ENCODE measurements at places on chromosomes 11 and 22.

- DNase-seq, result no peak
These were observed 41.6 kb downstream of the CD44 start for GRCh38 chr11:35180317-35181233.

DNA sequence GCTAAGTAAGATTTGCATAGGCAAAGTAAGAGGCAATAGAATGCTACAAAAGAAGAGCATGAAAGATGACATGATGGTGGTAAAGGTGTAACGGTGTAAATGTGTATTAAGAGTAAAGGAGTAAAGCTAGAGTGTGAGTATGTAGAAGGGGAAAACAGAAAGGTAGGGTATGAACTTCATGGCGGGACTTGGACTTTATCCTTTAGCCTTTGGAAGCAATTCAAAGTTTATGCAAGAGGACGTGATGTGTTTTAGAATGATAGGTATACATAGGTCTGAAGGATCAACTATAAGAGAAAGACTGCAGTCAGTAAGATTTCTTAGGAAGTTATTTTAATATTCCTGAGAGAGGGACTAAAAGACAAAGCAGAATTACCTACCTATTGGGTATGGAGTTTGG is 358.0 kb upstream of the FAT3 start:
- DNase-seq, result no peak

GRCh38 chr11:117834838-117835443 is 10.4 kb upstream of the FXYD2 start:
- no peak for DNase-seq

- no peak for DNase-seq
These were observed 34.7 kb downstream of the PRR14L start for GRCh38 chr22:31715147-31715778.

GRCh38 chr11:83004746-83005556 is 66.7 kb downstream of the RAB30 start:
- DNase-seq, result no peak

DNA sequence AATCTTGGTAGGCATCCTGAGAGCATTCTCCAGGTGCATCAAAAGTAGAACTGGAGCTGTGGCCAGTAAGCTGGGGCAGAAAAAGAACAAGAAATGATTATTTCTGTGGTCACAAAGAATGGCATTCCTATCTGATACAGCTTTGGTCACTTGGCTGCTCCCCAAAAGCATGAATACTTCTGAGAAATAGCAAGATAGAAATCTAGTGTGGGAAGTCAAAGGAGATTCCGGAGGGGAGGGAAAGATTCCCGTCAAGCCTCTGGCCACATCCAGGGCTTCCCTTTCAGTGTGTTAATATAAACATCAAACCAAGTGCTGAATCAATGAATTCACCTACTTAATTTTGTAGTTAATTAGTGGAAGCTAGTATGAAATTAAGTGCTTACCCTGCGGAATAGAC is 1185.4 kb downstream of the LRRC4C start:
- no peak for DNase-seq

DNA sequence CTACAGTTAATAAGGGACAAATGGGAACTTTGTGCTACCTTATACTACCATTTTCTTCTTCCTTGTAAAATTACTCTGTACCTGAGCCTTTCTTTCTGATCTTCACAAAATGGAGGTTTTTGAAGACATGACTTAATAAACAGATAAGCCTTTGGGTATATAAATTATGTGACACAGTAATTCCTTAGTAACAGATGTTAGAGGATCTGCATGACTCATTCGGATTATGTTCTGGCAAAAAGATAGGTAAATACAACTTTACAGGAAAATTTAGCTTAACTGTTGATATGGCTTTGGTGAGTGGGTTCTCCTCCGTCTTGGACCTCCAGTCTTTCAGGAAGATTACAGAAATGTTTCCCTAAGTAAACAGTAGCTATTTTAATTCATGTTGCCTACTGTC is 61.8 kb downstream of the BID start:
- no peak for DNase-seq

GRCh38 chr11:103110391-103110790 is 1.2 kb downstream of the DYNC2H1 start:
- peak; percentile 7 for DNase-seq

DNA sequence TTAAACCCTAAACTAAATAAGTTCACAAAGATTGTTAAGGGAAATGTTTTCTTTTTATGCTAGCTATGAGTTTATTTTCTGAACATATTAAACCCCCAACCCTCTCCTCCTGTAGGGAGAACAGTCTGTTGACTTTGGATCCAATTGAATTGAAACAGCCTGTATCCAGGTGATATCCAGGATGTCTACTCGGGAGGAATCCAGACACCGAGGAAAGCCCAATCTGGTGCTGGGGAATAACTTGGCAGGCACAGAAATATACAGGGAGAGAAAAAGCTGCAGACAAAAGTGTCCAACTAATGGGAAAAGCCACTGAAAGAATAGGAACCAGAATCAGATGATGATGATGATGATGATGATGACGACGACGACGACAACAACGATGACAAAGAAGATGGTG is 93.9 kb upstream of the API5 start:
- no peak for DNase-seq

- DNase-seq, result no peak
These were observed 33.9 kb upstream of the EIF3M start for GRCh38 chr11:32549611-32550187.

- no peak for DNase-seq
These were observed 178.1 kb downstream of the GUCY1A2 start for GRCh38 chr11:106840146-106840545.

DNA sequence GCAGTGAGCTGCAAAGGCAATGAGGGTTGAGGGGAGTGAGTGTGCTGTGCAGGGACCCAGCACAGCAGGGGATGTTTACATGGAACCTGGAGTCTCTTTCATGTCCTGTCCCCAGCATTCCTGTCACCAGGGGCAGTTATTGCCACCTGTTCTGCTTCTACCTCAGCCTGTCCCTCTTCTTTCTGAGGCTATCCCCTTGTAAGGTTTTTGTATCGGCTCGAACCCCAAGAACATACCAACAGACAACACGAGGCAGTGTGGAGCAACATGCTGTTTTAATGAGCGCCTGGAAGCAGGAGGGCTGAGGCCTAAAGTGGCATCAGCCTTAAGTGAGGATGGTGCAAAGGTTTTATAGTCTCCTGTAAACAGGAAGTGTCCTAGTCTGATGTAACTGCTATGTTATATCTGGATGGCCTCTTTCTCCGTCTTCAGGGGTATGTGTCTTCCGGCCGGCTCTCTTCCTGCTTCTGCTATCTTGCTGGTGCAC is 3.9 kb downstream of the SCGB2A2 start:
- DNase-seq, result no peak

- DNase-seq, result no peak
These were observed 617.1 kb downstream of the BRD1 start for GRCh38 chr22:49210606-49211005.

GRCh38 chr11:109435121-109435742 is 13.2 kb downstream of the C11orf87 start:
- DNase-seq, result no peak

GRCh38 chr22:46002757-46003270 is 25.9 kb upstream of the WNT7B start:
- no peak for DNase-seq

GRCh38 chr11:6548121-6548520 is 51.0 kb downstream of the DNHD1 start:
- DNase-seq, result no peak

GRCh38 chr22:50526108-50526833 is 873 bp upstream of the SCO2 start:
- peak; percentile 87 for DNase-seq

- DNase-seq, result no peak
These were observed 155.1 kb upstream of the CADM1 start for GRCh38 chr11:115659061-115659963.

DNA sequence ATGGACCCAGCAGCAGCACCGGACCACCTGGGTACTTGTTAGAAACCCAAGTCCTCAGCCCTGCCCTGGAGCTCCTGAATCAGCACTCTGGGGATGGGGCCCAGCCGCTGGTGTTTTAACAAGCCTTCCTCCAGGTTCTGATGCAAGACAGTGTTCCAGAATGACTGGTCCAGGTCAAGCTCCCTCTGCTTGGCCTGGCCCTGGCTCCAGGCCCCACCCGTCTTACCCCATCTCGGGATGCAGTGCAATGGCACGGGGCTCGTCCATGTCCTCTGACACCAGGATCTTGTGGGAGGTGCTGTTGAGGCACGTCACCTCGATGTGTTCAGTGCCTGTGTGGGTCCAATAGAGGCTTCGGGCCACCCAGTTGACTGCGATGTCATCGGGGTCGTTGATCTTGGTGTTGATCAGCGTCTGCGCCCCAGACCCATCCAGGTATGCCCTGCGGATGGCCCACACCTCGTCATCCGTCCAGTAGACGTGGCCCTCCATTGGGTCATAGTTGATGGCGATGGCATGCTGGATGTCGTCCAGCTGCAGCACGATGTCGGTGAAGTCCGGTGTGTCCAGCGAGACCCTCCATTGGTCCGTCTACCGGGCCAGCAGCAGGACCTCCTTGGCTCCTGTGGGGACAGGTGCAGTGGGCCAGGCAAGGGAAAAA is 140.3 kb downstream of the CRYBB2 start:
- no peak for DNase-seq

DNA sequence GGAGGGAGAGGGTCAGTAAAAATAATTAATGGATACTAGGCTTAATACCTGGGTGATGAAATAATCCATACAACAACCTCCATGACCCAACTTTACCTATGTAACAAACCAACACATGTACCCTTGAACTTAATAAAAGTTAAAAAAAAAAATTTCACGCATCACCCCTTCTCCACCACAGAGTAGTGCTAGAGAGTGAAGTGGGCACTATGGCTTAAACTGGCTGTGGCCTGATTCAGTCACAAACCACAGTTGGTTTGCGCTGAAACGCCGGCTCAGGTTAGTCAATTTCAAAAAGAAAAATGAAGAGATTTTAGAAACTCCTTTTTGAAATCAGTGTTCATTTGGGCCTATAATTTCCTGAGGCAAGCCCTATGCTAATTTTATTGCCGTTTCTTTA is 144.3 kb downstream of the TRPC6 start:
- no peak for DNase-seq

DNA sequence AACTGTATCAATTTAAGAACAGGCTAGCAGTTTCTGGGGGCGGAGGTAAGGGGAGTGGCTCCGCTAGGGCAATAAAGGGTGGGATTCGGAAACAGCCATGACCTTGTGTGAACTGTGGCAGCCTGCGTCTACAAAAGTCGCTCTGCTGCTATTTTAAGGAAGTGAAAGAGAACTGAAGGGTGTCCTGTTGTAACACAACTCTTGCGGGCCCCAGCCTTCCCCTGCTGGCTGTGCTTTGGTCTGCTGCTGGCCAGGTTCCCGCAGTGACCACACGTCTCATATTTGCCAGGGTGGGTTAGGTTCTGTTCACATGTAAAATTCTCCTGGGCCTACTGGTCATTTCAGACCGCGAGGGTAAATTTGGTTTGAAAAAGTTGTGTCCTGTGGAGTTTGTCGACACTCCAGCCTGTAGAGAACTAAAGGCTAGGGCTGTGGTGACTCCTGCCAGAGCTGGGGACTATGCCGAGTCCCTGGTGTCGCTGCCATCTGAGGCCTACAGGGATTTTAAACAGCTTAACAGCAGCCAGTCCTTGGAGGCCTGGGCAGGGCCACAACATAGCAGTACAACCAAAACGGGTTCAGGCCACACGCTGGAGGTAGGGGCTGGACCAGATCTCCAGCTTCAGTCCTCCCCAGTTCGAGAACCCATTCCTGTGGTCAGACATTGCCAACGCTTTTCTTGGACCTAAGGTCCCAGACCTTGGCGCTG is 1.1 kb upstream of the PPFIBP2 start:
- DNase-seq, result peak; percentile 37

DNA sequence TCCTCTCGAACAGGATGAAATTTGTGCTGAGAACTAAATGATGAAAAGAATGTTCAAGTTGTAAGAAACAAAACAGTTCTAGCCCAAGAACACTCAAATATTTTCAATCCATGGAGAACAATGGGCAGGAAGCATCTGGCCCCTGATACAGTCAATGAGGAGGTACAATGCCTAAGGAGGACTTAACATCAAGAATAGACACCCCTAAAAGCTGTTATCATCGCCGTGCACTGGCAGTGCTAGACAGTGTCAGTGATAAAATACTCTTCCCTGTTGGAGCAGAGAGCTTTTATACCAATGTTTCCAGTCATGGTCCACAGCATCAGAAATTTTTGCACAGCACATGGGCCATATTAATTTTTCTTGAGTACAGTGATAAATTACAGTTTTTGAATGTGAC is 20.2 kb upstream of the VSTM5 start:
- no peak for DNase-seq

DNA sequence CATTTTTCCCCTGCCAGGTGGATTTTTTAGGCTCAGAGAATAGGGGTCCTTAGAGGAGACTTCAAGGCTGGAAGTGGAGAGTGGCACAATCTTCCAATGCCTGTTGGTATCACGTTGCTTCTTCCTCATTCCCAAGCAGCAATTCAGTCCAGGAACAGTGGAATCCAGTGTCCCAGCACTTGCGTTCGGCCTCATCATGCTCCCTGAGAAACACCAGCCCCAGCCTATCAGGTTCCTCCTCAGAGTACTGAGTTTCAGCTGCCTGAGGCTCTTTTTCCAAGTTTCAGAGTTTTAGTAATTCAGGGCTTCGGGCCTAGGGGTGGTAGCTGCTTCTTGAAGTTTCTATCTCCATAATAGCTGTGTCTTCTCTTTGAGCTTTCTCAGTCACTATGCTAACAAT is 31.9 kb upstream of the NRGN start:
- peak; percentile 37 for DNase-seq

GRCh38 chr11:130063451-130063850 is 6.2 kb upstream of the APLP2 start:
- peak; percentile 66 for DNase-seq

DNA sequence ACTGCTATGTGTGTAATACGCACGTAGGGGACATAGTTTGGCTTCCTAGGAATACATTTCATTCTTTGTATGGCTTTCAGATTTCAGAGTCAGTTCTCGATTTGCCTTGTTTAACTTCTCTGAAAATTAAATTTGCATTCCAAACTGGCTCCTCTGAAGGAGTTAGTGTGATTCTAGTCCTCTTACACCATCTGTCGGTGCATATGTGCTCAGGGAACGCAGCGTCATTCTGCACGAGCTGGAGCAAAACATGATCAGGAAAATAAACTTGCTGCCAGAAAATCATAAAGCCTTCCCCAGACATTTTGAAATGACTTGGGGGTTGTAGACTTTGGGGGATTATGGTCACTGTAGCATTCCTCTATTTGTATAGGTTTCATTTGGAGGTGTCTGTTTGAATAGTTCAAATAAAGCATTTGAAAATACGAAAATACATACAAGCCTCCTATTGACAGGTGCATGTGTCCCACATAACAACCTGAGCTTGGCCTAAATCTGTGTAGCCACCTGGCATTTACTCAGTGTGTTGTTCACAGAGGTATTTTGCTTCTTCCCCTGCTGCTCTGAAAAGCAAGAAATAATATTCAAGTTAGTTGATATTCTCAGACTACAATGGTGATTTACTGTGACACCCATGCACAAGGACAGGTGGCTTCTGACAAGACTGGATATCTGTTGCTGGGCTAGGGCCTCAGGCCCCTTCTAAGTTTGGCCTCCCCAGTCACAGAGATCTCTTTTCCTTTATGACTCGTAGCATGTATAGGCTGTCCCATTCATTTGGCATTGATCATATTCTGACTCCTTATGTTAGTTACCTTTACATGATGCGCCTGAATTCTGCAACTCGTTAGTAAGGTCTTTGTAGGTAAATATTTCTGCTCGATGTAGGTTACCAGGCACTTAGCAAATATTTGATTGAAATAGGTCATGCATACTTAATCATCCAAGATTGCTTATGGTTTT is 81.6 kb upstream of the SORL1-AS1 start:
- peak; percentile 13 for DNase-seq
